ENCODE measurements at places on chromosomes 2 and 18. TPM values are rescaled to one million over a fixed set of nuclear protein-coding genes. Genes with fewer than 3 reads are reported as not detected.

- peaks cover 5% of the 10 kb centered on the region for H3K27me3 ChIP-seq
- H3K4me1 ChIP-seq = peaks cover 4% of the 10 kb centered on the region
- DNase-seq = no peak
- H3K27ac ChIP-seq = no peak overlapping the region
- H3K4me3 ChIP-seq = no peak overlapping the region
These were observed 43.0 kb upstream of the ITSN2 start for GRCh38 chr2:24403168-24403831.

DNA sequence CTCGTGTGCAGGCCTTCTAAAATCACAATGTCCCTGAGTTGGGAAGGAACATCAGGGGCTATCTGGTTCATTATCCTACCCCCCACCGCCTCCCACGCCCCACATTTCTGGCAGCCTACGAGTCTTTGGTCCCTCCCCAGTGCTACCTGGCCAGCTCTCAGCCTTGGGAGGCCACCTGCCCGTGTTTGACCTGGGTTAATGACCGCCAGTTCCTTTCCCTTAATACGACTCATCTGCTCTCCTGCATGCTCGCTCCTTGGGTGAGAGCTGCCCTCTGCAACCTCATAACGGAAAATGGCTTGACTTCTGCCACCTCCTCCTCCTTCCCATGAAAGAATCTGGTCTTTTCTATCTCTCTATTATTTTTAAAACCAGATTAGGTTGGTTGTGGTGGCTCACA, 112.5 kb downstream of the NEDD4L start:
- no peak overlapping the region for H3K4me3 ChIP-seq
- no peaks in the 10 kb centered on the region for H3K36me3 ChIP-seq

GRCh38 chr2:147525819-147526489, 318.9 kb upstream of the ACVR2A start:
- no peaks in the 10 kb centered on the region for H3K27me3 ChIP-seq
- no peak overlapping the region for H3K27ac ChIP-seq
- H3K4me3 ChIP-seq = no peak overlapping the region
- H3K36me3 ChIP-seq = no peaks in the 10 kb centered on the region
- no peak for DNase-seq

DNA sequence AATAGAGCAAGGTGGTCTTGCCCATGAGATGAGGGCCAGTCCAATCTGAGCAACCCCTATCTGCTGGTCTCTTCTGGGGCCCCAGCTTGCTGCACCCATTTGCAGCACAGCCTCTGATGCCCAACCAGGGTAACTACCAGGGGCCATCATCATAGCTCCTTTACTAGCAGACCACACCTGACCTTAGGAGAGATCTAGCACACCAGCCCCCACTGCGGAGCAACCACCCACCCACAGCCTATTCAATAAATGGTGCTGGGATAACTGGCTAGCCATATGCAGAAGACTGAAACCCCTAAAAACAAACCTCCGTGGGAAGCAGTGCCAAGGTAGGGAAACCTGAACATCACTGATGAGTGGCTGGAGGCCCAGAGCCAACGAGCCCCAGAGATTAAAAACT, 196.1 kb upstream of the RBBP8 start:
- no peaks in the 10 kb centered on the region for H3K27me3 ChIP-seq
- no peak for DNase-seq
- H3K36me3 ChIP-seq = no peaks in the 10 kb centered on the region

DNA sequence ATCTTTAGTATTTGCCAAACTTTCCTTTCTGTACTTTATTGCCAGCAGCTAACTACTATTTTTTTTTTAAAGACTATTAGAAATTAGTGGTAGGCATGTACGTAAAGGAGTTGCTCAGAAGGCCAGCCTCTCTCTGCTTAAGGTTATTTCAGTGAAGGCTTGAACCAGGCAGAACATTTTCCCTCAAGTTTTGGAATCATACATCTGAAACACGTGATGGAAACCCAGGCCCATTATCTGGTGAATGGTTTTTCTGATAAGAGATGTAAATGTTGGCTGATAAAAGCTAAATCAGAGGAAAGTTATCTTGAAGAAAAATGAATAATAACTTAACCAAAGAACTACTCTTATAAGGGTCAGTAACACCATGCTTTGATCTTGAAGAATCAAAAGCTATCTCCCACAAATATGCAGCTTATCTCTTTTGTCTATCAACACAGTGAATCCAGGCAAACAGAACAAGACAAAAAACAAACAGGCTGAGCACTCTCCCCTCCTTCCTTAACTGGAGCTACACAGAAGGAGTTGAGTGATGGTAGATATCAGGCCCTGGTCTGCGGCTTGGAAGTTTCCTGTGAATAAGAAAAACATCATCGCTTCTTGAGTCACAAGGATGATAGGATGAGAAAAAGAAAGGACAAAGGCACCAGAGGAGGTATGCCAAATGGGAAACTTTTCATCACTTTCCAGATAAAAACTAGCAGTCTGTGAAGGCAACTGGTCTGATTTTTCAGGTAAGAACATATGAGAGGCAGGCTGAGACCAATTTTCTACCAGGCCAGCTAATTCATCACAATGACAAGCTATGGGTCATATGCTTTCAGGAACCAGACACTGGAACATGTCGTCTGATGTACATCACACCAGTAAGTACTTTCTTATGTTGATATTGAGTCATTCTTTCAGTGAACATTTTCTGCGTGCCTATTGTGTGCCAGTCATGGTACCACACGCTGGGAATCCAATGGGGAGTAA, 88.4 kb upstream of the STK17B start:
- H3K4me1 ChIP-seq = peaks cover 41% of the 10 kb centered on the region
- no peaks in the 10 kb centered on the region for H3K27me3 ChIP-seq
- no peaks in the 10 kb centered on the region for H3K36me3 ChIP-seq
- peak overlapping the region; percentile 89 for H3K27ac ChIP-seq
- no peak for DNase-seq

AFG3L2 gene
- polyA plus RNA-seq = 17.3 TPM

C2orf78 gene
- not detected for polyA plus RNA-seq

WIPF1 gene
- polyA plus RNA-seq = 82.8 TPM

CELF4 gene
- 0.46 TPM for polyA plus RNA-seq

GKN1 gene
- 0.28 TPM for polyA plus RNA-seq

ZNF396 gene
- polyA plus RNA-seq = 0.85 TPM

SCYGR8 gene
- polyA plus RNA-seq = not detected

Data from spleen (tissue), 13 donors.